ENCODE measurements at places on chromosomes 7 and 10. TPM values are rescaled to one million over a fixed set of nuclear protein-coding genes. Genes with fewer than 3 reads are reported as not detected.

The AGBL3 gene
- 1.4 TPM for total RNA-seq

The CTAGE6 gene
- total RNA-seq: not detected

The MYOZ1 gene
- not detected for total RNA-seq

The MKX gene
- not detected for total RNA-seq

The NRP1 gene
- 59.9 TPM for total RNA-seq

The LRRC17 gene
- total RNA-seq: 0.09 TPM

The AP3M1 gene
- 30.7 TPM for total RNA-seq

The PRF1 gene
- total RNA-seq: not detected

The PIP gene
- 0.16 TPM for total RNA-seq

The CPN1 gene
- 0.34 TPM for total RNA-seq

The STEAP2 gene
- 3.9 TPM for total RNA-seq

All from A549 treated with AZD2906 at 1 μM for 4 hours (cell line).